ENCODE measurements at places on chromosomes 16 and 17. TPM values are rescaled to one million over a fixed set of nuclear protein-coding genes. Genes with fewer than 3 reads are reported as not detected.
A peak's percentile ranks its signal among the peaks of the same experiment; 100 is the strongest.

The EVPLL gene
- not detected for polyA plus RNA-seq

The ULK2 gene
- polyA plus RNA-seq, result 13.8 TPM

The MRPL38 gene
- polyA plus RNA-seq, result 14.5 TPM

The PDE6G gene
- 0.39 TPM for polyA plus RNA-seq

The KRTAP2-1 gene
- not detected for polyA plus RNA-seq

DNA sequence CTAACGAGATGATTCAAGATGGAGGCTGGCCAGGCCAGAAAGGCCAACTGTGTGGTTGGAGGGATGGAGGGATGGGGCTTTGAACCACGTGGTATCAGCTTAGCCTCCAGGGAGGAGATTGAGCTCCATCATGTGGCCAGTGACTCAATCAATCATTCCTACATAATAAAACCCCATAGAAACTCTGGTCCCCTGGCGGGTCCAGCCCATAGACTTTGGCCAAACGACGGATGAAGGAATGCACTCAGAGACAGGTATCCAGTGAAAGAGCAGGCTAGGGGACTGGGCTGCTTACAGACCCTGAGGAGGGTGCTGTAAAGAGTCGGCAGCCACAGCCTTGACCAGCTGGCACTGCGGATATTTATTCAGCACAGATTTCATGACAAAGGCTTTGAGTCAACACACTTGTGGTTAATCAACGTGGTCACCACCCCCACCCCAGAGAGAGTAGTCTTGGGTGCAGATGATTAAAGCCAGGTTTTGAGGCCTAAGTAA, 308.7 kb upstream of the TNRC6C start:
- H3K36me3 ChIP-seq, result no peaks in the 10 kb centered on the region
- no peak overlapping the region for H3K27ac ChIP-seq
- H3K4me3 ChIP-seq, result no peak overlapping the region
- no peaks in the 10 kb centered on the region for H3K27me3 ChIP-seq

DNA sequence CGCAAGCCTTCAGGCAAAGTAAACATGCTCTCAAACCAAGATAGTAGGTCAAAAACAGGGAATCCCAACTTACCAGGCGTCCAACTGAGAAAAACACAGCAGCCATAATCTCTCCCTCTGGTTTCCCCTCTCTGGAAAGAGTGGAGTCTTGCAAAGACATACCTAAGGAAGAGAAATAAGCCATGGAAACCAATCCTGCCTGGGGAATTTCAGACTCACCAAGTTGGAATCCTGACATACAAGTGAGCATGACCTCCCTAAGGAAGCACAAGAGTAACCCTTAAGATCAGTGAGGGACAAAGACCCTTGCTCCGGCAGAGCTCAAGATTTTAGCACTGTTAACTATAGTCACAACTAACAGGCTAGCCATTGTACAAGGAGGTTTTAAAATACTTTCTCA, 4.1 kb downstream of the ZNF624 start:
- H3K4me3 ChIP-seq, result no peak overlapping the region
- no peak overlapping the region for H3K27ac ChIP-seq
- H3K27me3 ChIP-seq, result no peaks in the 10 kb centered on the region
- no peak for DNase-seq
- H3K4me1 ChIP-seq, result peaks cover 2% of the 10 kb centered on the region

DNA sequence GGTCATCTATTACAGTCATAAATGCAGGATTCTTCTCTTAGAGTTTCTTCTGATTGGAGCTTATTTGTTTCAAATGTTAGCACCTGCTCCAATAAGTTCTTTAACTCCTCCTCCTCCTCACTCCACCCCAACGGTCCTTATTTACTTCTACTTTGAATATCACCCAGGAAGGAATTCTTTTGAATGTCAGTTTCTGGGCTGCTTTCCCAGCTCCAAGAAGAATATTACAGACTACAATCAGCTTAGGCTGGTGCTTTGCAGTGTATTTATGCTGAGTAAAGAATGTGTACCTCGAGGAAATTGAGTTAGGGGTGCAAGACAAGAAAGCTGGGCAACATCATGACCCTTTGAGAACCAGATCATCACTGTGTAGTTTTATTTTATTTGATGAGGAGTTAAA, 30.8 kb downstream of the MAP3K3 start:
- no peak overlapping the region for H3K27ac ChIP-seq
- no peak for DNase-seq
- H3K27me3 ChIP-seq, result no peaks in the 10 kb centered on the region
- H3K4me1 ChIP-seq, result peaks cover 2% of the 10 kb centered on the region
- H3K4me3 ChIP-seq, result no peak overlapping the region

- no peak overlapping the region for H3K27ac ChIP-seq
- H3K27me3 ChIP-seq, result no peaks in the 10 kb centered on the region
- H3K4me1 ChIP-seq, result no peaks in the 10 kb centered on the region
- no peak overlapping the region for H3K4me3 ChIP-seq
Measured at GRCh38 chr17:1241929-1242328, 28.3 kb upstream of the BHLHA9 start.

The DBNDD1 gene
- 0.97 TPM for polyA plus RNA-seq

DNA sequence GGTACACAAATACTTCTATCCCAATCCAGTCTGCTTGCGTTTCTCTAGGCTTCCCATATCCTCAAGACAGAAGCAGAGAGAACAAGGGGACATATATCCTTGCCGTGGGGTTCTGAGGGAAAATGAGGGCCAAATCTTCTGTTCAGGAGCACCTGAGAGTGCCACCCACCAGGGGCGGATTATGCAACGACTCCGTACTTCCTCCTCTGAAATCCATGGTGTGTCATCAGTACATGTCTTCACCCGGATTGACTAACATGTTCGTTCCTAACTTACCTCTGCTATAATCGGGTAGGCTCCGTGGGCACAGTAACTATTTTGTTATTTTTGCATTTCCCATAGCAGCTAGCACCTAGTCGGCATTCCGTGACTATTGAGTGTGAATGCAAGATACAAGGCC, 7.8 kb upstream of the ZNF200 start:
- H3K36me3 ChIP-seq, result no peaks in the 10 kb centered on the region
- H3K4me1 ChIP-seq, result no peaks in the 10 kb centered on the region
- no peak for DNase-seq
- no peaks in the 10 kb centered on the region for H3K27me3 ChIP-seq
- H3K4me3 ChIP-seq, result no peak overlapping the region
- H3K27ac ChIP-seq, result no peak overlapping the region

- H3K36me3 ChIP-seq, result no peaks in the 10 kb centered on the region
- peaks cover 3% of the 10 kb centered on the region for H3K4me1 ChIP-seq
- H3K27me3 ChIP-seq, result no peaks in the 10 kb centered on the region
- H3K27ac ChIP-seq, result no peak overlapping the region
- no peak for DNase-seq
- H3K4me3 ChIP-seq, result no peak overlapping the region
Measured at GRCh38 chr17:47897561-47897960, 1.5 kb downstream of the SP2 start.

DNA sequence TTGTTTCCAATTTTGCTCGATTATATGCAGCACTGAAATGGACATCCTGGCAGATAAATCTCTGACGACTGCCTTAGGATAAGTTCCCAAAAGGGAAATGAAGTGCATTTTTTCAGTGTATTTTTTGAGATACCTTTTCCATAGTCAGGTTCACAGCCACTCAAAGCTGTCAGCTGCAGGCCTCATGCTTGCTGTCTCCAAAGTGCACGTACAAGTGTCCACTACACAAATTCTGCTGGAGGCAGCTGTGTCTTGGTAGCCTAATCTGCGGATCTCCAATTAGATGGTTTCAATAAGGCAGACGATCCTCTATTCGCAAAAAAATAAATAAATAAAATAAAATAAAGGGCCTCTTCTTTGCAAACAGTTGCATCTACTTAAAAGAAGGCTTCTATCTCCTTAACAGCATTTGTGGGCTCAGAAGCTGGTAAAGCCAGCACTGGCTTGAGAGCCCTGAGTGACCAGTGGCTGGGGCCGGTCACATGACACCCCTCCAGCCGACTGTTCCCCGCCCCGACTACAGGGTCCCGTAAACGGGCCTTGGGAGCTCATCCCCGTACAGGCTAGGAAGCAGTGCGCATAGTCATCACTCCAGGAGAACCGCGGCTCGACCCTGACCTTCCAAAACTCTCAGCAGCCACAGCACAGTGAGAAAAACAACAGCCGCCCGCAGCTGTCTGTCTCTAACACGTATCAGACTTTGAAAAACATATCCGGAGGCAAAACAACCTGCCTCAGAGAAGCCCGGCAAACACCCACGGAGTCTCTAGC, 18.8 kb downstream of the RPH3AL start:
- H3K27ac ChIP-seq, result peak overlapping the region; percentile 93
- H3K4me3 ChIP-seq, result peak overlapping the region; percentile 18
- H3K4me1 ChIP-seq, result peaks cover 27% of the 10 kb centered on the region

The CD300A gene
- 4.8 TPM for polyA plus RNA-seq

DNA sequence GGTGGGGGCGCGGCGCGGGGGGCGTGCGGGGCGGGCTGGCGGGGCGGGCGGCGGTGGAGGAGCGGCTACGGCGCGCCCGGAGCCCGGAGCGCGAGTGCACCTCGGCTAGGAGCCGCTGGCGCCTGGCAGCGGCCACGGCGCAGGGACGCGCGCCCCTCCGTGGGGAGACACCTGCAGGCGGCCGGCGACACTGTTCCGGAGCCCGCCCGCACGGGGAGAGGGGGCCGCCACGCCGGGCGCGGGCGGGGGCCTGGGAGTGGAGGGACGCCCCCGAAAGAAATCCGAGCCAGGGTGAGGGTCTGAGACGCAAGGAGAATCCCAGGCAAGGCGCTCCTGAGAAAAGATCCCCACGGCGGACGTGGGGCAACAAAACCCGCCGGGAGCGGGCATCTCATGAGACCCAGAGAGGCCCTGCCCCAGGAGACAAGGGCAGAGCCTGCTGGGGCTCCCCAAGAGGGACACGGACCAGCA, at the start of gene GSG1L:
Gene GSG1L, minus strand, starts transcription at position 124 of the 471 bp plus-strand sequence. CDS start 290 bp downstream, outside the sequence.
- no peak for DNase-seq
- H3K4me3 ChIP-seq, result no peak within 1 kb of the TSS
- no peaks in the 10 kb centered on the region for H3K36me3 ChIP-seq
- no peaks in the 10 kb centered on the region for H3K27me3 ChIP-seq
- no peaks in the 10 kb centered on the region for H3K4me1 ChIP-seq

DNA sequence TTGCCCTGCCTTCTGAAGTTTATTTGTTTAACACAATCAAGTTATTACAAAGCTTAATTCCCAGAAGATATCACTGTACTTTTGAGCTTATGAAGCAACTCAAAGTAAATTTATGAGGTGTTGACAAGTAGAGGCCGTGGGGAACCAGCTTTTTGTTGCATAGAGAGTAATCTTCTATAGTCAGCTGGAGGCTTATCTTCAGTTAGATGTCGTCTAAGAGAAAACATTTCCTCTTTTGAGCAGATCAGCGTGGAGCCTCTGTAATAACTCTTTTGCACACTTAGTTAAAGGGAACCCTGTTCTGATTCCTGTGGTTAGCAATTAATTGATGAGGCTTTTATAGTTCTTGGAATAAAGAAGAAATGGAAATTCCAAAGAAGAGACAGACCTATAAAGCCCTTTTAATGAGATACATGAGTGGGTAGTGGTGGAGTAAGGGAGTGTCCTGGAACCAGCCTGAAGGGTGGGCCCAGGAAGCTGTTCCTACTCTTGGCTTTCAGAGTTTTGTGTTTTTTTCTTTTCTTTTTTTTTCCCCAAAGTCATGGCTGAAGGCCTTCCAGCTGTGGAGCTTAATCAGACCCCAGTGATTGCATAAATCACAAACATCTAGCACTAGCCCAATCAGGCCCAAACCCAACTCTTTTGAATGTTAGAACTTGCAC, 28.9 kb upstream of the MAP3K14 start:
- H3K36me3 ChIP-seq, result no peaks in the 10 kb centered on the region
- no peak overlapping the region for H3K27ac ChIP-seq
- DNase-seq, result peak; percentile 37
- no peak overlapping the region for H3K4me3 ChIP-seq
- H3K27me3 ChIP-seq, result no peaks in the 10 kb centered on the region

- no peak overlapping the region for H3K4me3 ChIP-seq
- no peak overlapping the region for H3K27ac ChIP-seq
- H3K27me3 ChIP-seq, result no peaks in the 10 kb centered on the region
- DNase-seq, result no peak
Measured at GRCh38 chr17:6695051-6695450, 18.1 kb downstream of the SLC13A5 start.

The CAMKK1 gene
- 4.6 TPM for polyA plus RNA-seq

GRCh38 chr17:80125656-80126448, 21.1 kb downstream of the EIF4A3 start:
- no peak for DNase-seq
- H3K27ac ChIP-seq, result no peak overlapping the region
- H3K4me3 ChIP-seq, result no peak overlapping the region
- H3K36me3 ChIP-seq, result no peaks in the 10 kb centered on the region

DNA sequence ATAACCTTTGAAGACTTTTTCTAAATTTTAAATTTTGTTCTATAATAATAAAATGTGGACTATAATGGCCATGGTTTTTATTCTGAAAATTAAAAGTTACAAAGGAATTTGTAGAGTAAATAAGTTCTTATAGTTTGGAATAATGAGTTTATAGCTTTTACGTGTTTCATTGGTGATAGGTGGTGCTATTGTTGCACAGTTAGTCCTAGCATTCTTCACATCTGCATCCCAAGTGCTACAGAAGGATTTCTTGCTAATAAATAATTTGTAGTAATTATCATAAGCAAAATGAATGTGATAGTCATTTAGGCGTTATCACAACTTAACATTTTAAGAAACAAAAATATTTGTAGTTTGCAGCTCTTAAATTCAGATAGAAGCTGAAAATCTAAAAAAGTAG, 67.9 kb downstream of the BCAS3 start:
- H3K27me3 ChIP-seq, result no peaks in the 10 kb centered on the region
- no peaks in the 10 kb centered on the region for H3K36me3 ChIP-seq
- H3K27ac ChIP-seq, result no peak overlapping the region
- H3K4me1 ChIP-seq, result no peaks in the 10 kb centered on the region
- no peak for DNase-seq

The BCO1 gene
- polyA plus RNA-seq, result 1.0 TPM
